ENCODE measurements at places on chromosomes 3 and 15.

DNA sequence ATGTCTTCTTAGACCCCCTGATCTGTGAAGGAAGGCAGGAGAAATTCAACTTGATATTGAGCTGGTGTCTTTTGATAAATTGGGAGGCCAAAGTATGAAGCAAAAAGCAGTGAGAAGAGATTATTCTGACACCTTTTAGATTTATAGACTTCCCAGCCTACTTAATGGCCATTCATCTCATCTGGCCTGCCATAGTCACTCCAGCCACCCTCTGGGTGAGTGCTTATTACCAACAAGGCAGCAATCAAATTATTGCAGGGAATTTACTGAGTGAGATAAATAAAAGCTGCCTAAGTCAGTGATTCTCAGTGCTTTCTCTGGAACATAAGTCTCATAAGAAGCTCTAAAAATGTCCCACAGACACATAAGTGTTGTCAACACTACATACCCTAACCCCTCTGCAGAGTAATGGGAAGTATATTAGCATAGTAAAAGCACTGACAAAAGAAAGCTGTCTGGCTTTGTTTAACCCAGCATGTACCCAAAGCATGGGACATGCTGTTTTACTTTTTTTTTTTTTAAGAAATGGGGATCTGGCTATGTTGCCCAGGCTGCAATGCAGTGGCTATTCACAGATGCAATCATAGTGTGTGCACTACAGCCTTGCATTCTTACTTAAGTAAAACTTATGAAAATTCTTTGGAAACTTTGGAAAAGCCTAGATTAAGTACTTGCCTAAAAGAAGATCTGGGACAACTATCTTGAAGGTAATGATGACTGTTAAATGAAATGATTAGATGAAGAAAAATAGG is 725.3 kb downstream of the TUSC7 start:
- DNase-seq, result no peak

DNA sequence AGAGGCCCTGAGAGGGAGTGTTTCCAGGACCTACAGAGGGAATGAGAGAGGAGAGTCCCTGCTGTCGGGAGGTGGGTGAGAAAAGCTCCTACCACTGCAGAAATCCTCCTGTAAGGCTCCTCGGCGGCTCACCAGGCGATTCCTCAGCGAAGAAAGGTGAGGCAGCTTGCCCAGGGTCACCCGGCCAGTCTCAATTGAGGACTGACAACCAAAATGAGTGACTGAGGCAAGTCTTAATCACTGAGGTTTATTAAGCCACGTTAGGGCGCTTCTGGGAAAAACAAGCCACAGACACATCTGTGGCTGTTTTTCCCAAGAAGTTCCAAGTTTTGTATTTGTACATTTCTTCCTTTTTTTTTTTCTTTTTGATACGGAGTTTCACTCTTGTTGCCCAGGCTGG is 48.5 kb downstream of the ZDHHC19 start:
- DNase-seq, result no peak

DNA sequence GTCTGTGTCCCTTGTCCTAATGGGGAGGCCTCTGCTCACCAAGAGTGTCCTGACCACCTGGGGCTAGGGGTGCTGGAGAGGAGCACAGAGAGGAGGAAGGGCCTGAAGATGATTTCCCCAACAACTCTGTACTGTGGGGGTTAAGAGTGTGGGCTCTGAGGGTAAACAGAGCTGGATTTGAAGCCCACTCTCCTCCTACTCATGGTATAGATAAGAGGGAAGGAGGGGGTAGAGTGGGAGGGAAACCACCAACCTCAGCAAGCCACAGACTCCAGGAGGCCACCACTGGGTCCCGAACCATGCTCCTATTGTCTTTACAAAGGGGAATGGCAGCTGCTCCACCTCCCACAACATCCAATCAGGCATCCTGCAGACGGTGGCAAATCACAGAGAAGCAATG is 103.6 kb upstream of the RNU6-1 start:
- no peak for DNase-seq

- no peak for DNase-seq
These were observed 136.3 kb downstream of the DIPK2A start for GRCh38 chr3:144107923-144108322.

DNA sequence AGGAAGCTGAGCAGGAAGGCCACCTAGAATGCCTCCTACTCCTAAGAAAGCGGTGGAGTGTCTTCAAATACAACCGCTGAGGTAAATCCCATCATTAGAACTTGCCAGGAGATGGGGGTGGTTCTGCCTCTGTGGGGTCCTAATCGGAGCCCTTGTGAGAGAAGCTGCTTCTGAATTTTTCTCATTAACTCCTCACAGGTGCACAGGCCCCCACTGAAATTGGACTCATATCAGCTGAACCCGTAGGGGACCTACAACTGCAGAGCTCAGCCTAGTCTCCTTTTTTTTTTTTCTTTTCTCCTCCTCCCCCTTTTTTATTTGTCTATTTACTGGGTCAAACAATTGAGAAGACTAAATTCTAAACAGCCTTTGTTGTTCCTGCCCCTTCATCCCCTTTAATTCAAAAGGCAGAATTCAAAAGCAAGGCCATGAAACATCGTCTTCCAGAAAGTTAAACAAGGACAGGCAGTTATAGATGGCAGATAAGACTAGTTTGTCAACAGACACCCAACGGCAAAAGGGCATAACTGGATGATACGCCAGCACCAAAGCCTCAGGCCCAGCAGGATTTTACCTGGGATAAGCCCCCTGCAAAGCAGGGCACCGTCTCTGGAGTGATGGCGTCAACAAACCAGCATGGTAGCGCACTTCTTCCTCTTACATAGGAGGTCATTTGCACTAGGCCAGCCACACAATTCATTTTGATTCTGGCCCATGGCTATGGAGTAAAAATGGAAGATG is 213.7 kb upstream of the HES1 start:
- no peak for DNase-seq

DNA sequence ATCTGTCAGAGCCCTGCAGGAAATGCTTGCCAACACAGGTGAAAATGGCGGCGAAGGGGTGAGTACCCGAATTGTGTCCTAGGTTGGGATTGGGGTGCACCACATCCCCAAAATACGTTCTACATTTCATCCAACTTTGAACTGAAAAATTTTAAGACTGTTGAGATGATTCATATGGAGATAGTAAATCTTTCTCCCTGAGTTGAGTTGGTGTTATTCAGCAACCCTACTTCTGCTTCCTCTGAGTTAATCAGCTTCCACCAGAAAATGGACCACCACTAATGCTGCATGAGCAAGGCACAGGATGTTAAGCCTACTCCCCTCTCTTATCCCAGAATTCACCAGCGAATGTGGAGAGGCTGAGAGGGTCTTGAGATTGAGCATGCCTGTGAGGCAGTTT is 192.9 kb downstream of the RYR3 start:
- DNase-seq, result no peak

- DNase-seq, result no peak
These were observed 146.2 kb upstream of the WNT5A start for GRCh38 chr3:55633333-55633732.

- no peak for DNase-seq
These were observed 17.6 kb downstream of the RSRC1 start for GRCh38 chr3:158127250-158128219.

DNA sequence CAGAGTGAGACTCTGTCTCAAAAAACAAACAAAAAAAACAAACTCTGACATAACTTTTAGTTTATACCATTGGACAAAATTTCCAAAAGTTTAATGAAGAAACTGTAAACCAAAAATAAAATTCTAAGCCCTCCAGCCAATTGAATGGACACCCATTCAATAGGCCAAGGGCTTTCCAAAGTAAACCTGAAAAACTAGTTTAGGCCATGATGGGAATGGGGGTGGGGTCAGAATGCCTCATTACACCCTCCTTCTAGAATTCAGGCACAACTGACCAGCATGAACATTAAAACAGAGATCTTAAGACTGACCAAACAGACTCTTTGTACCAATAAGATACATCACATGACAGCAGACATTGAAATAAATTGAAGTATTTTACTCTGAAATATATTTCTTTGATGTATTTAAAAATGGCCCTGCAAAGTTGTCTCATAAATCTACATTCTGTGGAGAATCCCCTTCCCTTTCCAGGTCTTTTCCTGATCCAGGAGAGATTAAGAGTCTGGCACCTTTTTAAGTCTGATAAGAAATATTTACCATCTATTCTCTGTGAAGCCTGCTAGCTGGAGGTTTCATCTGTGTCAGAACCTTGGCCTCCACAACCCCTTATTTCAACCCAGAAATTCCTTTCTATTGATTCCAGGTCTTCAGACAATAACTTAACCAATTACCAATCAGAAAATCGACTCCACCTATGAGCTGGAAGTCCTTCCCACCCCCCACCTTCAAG is 15.7 kb downstream of the THOC7 start:
- no peak for DNase-seq

DNA sequence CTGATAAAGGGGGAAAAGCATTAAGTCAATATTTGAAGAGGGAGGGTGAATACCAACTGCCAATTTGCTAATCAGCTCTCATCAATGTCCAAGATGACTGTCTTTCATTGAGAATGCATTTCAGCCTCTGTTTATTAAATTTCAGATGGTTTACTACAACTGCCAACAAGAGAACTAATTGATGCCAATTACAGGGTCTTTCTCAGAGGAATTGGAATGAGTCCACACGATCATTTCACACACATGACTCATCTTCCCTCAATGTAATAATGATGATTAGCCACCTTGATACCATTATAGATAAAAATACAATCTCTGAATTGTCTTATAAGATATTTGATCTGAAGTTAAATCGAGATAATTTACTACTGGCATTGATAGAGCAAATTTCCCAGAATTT is 1274.4 kb downstream of the ROBO2 start:
- DNase-seq, result no peak

DNA sequence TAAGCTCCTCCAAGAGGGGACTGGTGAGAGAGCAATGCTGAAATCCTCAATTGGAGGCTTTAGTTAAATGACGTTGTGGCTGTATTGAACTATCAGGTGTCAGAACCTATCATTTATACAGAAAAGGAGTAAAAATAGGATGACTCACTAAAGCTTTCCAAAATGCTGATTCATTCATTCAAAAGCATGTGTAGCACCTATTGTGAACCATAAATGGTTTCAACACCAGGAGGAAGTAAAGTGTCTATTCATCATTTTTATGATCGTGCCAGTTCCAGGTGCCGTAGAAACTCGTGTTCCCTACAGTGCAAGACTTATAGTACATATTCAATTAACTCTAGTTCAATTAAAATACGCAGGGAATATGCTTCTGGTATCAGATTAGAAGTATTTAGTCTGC is 66.5 kb upstream of the ARRDC4 start:
- no peak for DNase-seq

GRCh38 chr3:69379661-69380060 is 6.2 kb downstream of the FRMD4B start:
- DNase-seq, result no peak

- DNase-seq, result no peak
These were observed 13.1 kb downstream of the WDR53 start for GRCh38 chr3:196555295-196555694.

DNA sequence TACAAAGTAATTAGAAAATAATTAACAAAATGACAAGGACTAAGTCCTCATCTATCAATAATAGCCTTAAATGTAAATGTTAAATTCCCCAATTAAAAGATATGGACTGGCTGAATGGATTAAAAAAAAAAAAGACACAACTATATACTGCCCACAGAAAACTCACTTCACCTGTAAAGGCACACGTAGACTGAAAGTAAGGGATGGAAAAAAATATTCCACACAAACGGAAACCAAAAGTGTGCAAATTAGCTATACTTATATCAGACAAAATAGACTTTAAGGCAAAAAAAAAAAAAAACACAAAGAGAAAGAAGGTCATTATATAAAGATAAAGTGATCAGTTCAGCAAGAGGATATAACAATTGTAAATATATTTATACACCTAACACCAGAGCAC is 111.4 kb upstream of the ZBED2 start:
- no peak for DNase-seq

- no peak for DNase-seq
These were observed 1.9 kb downstream of the RUBCN start for GRCh38 chr3:197734667-197735318.

GRCh38 chr3:44561076-44561475 is 6.1 kb downstream of the ZKSCAN7 start:
- DNase-seq, result no peak

All from T-helper 2 cell treated with Interferon-gamma antibody and Interleukin-4, amounts not matched to agents 5 μg/mL and 100 μg/mL, for 36 hours (primary cell).